ENCODE measurements at places on chromosomes 2 and 18. TPM values are rescaled to one million over a fixed set of nuclear protein-coding genes. Genes with fewer than 3 reads are reported as not detected.

ABCG5 gene
- 0.10 TPM for total RNA-seq

C1GALT1C1L gene
- total RNA-seq = 0.24 TPM

CAPN13 gene
- total RNA-seq = 3.3 TPM

DSG4 gene
- 0.17 TPM for total RNA-seq

NEURL3 gene
- total RNA-seq = 2.5 TPM

MAP4K3 gene
- 36.7 TPM for total RNA-seq

CD226 gene
- 0.92 TPM for total RNA-seq

CFAP221 gene
- 1.6 TPM for total RNA-seq

CSRNP3 gene
- total RNA-seq = 18.4 TPM

RBM43 gene
- 5.1 TPM for total RNA-seq

FARP2 gene
- total RNA-seq = 71.1 TPM

C2orf76 gene
- total RNA-seq = 11.7 TPM

NT5DC4 gene
- not detected for total RNA-seq

ERLEC1 gene
- total RNA-seq = 41.7 TPM

DSG2 gene
- 117 TPM for total RNA-seq

C2orf42 gene
- total RNA-seq = 15.5 TPM

SIX2 gene
- 13.8 TPM for total RNA-seq
